ENCODE measurements at places on chromosomes 4 and X.

DNA sequence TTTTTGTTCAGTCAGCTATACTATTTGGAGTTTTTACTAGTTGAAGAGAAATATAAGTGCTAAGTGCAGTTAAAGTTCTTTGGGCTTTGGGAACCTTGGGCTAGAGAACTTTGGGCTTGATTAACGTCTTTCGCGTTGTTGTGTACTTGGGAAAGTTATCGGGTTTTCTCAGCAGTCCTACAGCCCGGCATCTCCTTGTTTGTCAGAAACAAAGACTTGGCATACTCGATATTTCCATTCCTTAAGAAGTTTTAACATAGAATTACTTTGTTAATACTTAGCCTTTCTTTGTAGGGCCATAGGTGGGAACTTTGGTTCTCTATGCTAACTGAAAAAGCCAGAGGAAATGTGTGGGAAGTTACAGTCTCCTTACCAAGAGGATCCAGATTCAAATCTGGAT is 28.7 kb downstream of the RAPGEF2 start:
- DNase-seq = no peak

DNA sequence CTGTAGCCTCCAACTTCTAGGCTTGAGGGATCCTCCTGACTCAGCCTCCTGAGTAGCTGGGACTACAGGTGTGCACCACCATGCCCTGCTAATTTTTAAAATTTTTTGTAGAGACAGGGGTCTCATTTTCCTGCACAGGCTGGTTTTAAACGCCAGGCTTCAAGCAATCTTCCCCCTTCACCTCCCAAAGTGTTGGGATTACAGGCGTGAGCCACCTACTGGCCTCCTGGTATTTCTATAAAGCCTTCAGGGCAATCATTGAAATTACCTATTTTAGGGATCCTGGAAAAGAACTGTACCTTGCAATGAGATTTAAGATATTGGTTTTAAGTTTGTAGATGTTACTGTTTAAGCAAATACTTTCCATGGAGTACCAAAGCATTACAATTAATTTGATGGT is 13.5 kb upstream of the PLS3 start:
- DNase-seq = no peak

- no peak for DNase-seq
Measured at GRCh38 chrX:22690116-22690515, 309.6 kb upstream of the DDX53 start.

- DNase-seq = peak; percentile 68
Measured at GRCh38 chr4:42519803-42520417, 122.6 kb downstream of the SHISA3 start.

DNA sequence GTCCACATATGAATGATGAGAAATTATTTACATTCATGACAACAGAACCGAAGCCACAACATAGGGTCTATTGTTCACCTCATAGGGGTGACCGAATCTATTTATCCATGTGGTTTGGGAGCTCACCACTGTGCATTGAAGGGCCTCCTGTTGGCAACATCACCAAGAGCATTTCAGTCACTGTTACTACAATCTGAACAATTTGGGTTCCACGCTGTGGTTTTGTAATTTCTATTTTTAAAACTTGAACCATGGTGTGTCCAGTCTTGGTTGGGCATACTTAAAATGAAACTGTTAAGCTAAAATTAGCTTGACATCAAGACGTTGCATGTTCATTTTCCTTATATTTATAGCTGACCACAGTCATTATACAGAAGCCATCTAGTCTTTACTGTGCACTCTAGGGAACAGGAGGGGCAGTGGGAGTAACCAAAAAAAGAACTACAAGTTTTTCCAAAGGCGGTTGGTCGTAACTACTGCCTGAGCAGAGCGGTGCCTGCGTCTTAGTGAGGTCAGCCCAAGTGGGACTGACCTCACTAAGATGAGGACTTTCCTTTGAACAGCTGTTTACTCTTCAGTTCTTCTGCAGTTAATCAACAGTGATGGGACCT is 192.1 kb downstream of the SPRY1 start:
- DNase-seq = peak; percentile 21

DNA sequence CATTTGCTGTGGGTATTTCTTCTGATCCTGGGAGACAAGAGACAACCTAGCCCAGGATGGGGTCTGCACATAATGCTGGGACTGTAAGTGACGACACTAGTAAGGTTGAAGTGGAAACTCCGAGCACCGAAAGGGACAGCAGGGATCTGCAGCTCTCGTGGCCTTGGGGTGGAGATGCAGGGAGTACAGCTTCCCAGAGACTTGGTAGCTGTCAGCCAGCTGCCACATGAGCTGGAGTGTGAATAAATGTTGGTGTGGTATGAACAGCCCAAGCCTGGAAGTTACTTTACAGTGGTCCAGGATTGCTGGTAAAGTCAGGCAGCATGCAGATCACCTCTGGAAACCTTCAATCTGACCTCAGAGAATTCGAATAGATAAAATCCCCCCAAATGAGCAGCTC is 97.6 kb downstream of the FAM193A start:
- no peak for DNase-seq

DNA sequence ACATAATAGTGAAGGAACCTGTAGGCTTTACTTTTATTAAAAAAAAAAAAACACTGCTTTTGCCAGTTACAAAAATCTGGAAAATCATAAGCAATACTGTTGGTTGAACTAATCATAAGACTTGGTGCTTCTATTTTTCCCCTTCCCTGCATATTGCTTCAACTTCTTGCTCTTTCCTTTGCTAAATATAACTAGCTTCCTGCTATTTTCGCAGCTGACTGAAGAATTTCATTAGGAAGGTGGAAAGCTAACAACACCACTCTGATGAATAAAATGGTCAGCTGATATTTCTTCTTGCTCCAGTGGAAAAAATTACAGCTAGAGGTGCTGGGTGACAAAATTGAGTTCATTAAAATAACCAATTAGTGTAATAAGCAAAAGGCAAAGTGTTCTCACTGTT is 39.3 kb downstream of the MEPE start:
- peak; percentile 41 for DNase-seq

GRCh38 chrX:39361736-39362135 is 560.5 kb downstream of the MID1IP1 start:
- no peak for DNase-seq

DNA sequence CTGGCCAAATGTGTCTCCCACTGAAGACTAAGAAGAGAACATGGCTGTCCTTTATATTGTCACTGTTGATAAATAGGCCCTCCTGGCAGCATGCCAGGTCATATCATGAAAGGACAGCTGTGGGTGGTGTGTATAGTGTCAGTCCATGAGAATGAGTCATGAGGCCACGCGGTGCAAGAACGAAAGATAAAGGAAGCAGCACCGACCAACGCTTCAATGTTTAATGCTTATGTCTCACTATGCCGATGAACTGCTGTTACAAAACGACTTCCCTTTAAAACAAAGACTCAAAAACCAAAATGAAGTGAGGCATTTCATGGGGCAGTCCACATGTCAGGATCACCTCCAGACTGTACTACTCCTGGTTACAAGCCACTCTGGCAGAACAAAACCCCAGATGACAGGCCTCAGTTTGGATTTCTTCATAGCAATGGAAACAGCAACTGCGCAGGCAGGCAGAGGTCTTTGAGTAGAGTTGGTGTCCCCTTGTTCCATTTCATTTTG is 5.2 kb upstream of the TCEANC start:
- peak; percentile 80 for DNase-seq

GRCh38 chr4:175346376-175346775 is 428.2 kb downstream of the ADAM29 start:
- no peak for DNase-seq

GRCh38 chrX:1212532-1212931 is at the start of gene CRLF2:
Gene CRLF2, minus strand, starts transcription at chrX:1212649. Its CDS starts 15 bp downstream, at chrX:1212634.
- DNase-seq = peak; percentile 79

DNA sequence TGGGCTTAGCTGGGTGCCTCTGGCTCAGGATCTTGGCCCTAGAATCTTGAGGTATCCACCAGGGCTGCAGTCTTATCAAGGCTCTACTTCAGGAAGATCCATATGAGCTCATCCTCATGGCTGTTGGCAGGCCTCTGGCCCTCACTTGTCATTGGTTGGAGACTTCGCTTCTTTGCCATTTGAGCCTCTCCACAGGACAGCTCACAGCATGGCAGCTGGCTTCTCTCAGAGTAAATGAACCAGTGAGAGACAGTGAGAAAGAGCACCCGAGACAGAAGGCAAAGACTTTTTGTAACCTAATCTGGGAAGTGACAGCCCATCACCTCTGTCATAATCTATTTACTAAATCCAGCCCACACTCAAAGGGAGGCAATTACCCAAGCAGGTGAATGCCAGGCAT is 236.8 kb downstream of the GPAT3 start:
- DNase-seq = no peak

DNA sequence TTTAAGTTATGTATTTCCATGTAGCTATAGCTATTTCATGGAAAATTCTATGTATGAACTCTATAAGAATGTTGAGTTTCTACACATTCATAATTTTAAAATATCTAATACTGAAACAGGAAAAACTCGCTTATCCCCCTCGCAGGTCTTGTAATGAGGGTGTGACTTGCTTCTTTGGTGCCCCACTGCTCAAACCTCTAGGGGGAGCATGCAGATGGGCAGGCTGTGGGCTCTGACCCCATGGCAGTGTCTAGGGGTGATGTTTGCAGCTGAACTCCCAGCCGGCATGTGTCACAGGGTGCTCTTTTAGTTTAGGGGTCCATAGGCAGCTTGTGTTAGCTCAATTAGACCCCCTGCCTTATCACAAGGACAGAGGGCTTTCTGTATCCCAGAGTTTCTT is 1825.7 kb upstream of the ADGRL3 start:
- DNase-seq = no peak

- DNase-seq = no peak
Measured at GRCh38 chr4:128552586-128552907, 257.0 kb upstream of the JADE1 start.

DNA sequence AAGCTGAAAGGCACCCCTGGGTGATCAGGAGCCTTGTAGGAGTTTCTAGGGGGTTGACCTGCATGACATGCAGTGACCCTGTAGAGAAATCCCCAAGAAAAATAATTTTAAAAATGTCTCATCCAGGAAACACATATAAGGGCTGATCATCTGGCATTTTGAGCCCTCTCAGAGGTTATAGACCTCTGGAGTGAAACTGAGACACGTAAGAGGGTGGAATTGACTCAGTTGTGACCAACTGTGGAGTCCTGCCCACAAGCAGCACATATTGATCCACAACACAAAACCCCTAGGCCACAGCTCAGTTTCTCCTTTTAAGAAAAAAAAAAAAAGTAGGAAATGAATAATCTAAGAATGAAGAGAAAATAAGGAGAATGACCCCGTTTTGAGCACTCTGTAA is 32.5 kb upstream of the MTMR8 start:
- DNase-seq = no peak

- no peak for DNase-seq
Measured at GRCh38 chr4:36758312-36759178, 477.1 kb downstream of the DTHD1 start.

- DNase-seq = no peak
Measured at GRCh38 chr4:39124885-39125599, 57.3 kb upstream of the WDR19 start.

DNA sequence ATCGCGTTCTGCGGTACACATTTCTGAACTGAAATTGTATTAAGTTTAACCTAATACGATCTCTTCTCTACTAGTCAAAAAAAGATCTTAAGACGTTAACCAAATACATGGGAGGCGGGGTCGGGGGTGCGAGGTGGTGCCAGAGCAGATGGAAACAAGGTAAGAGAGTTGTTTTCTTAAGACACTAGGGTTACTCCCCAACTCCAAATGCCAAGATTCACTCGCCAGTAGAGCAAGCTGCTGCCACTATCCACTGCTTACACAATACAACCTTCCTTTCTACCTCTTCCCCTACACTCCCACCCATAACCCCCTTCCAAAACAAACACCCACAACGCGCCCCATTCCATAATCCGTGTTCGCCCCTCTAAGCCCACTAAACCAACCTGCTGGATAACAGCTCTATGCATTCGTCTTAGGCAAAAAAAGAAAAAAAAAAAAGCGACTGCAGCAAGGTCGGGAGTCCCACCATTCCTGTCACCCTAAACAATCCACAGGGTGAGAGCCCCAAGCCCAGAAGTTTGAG is 1.3 kb downstream of the LCORL start:
- DNase-seq = no peak

- no peak for DNase-seq
Measured at GRCh38 chrX:107563824-107564223, 64.5 kb upstream of the PRPS1 start.

DNA sequence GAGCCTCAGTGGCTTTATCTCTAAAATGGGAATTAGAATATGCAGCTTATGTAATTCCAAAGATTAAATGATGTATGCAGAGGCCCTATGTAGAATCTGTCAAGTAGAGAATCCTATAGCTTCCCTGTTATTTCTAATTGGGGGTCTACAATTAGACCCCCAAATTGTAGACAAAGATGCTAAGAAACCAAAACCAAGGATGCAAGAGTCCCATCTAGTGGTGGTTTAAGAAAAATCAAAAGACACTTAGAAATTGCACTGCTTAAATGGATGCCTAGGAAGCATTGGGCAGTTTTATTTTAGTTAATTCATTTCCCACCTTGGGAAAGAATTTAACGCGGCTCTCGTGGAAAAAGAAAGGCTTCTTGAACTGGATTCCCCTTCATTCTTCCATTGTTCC is 115.2 kb downstream of the GABRA2 start:
- no peak for DNase-seq

DNA sequence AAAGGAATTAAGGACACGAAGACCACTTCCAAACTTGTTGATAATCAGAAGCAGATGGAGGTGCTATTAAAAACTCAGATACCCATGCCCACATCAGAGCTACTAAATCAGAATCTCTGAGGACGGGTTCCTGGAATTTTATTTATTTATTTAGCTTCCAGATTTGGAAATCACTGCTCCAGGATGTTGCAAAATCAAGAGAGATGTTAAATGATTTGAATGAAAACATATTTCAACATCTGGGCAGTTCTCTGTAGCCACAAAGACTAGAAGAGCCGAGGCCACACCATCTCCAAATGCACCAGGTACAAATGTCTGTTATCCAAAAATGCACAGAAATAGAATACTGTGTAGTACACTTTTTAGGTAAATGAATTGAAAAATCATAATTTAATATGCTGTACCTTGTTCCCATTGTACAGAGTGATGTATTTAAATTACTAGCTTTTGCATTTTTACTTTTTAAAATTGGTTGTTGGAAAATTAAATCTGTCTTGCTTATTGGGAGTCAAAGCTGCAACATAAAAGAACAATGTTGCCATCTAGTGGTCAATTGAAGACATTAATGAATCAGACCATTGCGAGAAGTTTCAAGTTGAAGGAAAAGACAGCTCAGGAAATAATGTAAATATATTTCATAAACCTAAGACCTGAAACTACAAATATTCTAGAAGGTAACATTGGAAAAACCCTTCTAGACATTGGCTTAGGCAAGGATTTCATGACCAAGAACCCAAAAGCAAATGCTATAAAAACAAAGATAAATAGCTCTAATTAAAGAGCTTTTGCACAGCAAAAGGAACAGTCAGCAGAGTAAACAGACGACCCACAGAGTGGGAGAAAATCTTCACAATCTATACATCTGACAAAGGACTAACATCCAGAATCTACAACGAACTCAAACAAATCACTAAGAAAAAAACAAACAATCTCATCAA is 151.3 kb upstream of the TTC29 start:
- peak; percentile 62 for DNase-seq

GRCh38 chr4:1312821-1313640 is 23.3 kb downstream of the MAEA start:
- DNase-seq = no peak

- no peak for DNase-seq
Measured at GRCh38 chr4:156754832-156755570, 216.6 kb downstream of the PDGFC start.

Data from suppressor macrophage treated with lipopolysaccharide for 4 hours (primary cell).